ENCODE measurements at places on chromosomes 4 and X.

DNA sequence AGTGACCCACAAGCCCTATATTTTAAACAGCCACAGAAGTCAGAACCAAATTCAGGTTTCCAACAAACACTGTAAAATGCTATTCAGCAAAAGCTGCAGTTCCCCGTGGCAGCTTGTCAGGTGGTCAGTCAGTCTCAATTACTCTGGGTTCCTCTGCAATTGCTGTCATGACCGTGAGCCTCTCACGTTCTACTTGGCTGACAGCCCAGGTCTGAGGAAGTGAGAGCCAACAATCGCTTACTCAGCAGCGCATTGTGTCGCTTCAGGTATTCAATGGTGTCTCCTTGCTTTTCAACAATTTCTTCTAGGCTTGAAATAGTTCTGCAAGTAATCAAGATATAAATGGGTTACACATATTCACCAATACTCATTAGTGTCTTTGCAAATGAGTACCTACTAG, 25.8 kb downstream of the TRIM75 start:
- DNase-seq, result no peak

- no peak for DNase-seq
Measured at GRCh38 chr4:119116925-119117900, 18.4 kb upstream of the MYOZ2 start.

DNA sequence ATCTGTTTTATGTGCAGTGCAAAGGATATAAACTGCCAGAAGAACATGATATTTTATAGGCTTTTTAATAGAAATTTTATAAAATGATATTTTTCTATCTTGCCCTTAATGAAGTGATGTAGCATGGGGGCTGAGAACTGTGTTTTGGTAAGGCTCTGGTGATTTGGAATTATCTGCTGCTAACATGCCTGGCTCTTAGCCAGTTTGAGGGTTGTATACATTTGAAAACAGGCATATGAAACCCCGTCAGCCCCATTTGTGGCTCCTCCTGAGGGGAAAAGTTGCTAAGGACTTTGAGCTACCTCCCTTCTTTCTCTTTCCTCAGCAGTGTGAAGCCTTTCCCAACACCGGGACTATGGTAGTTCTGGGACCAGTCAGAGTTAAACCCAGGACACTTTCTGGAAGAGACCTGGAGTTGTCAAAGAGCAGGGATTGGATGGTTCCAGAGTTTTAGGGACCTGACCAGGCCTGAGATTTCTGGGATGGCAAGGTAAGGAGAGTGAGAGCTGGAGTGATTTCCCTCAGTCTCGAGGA, 4.7 kb downstream of the SFRP2 start:
- no peak for DNase-seq

GRCh38 chr4:112485930-112486329, 30.1 kb downstream of the NEUROG2 start:
- DNase-seq, result no peak

GRCh38 chrX:136528645-136529315, 3.2 kb upstream of the VGLL1 start:
- DNase-seq, result no peak

DNA sequence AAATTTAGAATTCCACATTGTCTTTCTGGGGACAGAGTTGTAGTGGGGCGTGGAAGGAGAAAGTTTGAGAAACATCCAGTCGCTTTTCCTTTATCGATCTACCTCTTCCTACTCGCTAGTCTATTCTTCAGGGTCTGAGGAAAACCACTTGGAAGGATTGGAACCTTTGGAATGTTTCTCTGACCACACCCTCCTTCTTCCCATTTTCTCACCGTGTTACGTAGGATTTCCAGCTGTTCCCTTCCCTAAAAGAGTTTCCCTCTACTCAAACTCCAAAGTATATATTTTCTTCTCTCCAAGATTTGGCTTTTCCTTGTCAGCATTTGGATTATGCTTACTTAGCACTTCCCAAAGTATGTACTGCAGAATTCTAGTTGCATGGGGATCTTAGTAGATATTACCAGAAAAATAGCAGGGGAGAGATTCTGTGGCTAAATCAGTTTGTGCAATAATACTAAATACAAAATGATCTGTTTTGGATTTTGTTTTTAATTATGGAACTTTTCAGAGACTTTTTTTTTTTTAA, 4.9 kb downstream of the ENPEP start:
- peak; percentile 61 for DNase-seq

- DNase-seq, result no peak
Measured at GRCh38 chrX:131723646-131724045, 179.8 kb downstream of the OR13H1 start.

GRCh38 chr4:185656467-185656931, 121.2 kb upstream of the PDLIM3 start:
- DNase-seq, result peak; percentile 56

- DNase-seq, result peak; percentile 86
Measured at GRCh38 chrX:69229436-69229835, 64.2 kb upstream of the PJA1 start.

DNA sequence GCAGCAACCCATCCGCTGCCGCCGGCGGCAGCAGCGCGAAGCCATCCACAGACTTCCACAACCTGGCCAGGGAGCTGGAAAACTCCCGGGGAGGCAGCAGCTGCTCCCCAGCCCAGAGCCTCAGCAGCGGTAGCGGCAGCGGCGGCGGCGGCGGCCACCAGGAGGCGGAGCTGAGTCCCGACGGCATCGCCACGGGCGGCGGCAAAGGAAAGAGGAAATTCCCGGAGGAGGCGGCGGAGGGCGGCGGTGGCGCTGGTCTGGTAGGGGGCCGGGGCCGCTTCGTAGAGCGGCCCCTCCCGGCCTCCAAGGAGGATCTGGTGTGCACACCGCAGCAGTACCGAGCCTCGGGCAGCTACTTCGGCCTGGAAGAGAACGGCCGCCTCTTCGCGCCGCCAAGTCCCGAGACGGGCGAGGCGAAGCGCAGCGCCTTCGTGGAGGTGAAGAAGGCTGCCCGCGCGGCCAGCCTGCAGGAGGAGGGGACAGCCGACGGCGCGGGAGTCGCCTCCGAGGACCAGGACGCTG, 4.9 kb downstream of the PRDM8 start:
- peak; percentile 77 for DNase-seq

DNA sequence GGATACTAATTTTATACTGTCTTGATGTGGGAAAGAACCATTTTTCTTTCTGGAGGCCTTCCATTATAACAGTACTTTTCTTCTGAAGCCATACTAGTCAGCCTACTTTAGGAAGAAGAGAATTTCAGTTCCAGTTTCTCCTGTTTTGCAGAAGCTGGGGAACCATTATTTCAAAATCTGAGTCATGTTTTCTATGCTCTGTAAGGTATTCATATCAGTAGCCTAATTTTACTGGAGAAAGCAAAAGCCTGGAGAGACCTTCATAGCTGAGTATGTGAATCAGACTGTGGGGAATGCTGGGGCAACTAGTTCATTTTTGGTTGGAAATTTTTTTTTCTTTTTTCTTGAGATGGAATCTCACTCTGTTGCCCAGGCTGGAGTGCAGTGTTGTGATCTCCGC, 22.4 kb downstream of the AFF1 start:
- peak; percentile 85 for DNase-seq

DNA sequence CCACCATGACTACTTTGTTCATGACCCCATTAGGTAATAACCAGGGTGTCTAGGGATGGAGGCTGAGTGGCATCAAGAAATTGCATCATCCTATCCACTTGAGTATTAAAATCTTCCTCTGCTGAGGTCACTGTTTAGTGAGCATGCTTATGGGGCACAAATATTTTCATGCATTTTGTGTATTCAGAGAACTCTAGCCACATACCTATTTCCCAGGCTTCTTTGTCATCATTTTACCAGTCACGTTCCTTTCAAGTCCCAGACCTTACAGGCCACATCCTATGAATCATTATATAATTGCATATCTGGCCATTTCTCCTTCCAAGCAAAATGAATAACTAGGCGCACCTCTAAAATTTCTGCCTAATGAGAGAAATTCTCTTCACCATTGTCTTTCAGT, 1882.9 kb upstream of the AGA start:
- no peak for DNase-seq

DNA sequence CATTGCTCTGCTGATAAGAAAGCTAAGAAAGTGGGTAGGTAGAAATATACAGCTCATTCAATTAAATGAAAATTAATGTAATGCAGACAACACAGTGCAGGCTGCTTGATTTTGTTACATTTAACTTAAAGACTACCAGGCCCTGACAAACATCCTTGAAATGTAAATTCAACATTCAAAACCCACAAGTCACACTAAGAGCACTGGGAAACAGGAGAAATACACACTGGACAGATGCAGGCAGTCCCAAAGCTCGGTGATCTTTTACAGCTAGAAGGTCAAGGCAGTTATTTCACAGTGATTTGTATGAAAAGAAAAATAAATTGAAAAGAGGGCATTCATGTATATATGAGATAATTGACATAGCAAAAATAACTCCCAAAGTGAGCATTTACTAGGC, 94.3 kb upstream of the PLAC1 start:
- DNase-seq, result no peak

- no peak for DNase-seq
Measured at GRCh38 chrX:17656556-17656955, 80.7 kb upstream of the SCML1 start.

GRCh38 chr4:163920426-163920825, 425.9 kb downstream of the TMA16 start:
- DNase-seq, result no peak

GRCh38 chr4:97396097-97396496, 747.2 kb downstream of the STPG2 start:
- DNase-seq, result no peak

DNA sequence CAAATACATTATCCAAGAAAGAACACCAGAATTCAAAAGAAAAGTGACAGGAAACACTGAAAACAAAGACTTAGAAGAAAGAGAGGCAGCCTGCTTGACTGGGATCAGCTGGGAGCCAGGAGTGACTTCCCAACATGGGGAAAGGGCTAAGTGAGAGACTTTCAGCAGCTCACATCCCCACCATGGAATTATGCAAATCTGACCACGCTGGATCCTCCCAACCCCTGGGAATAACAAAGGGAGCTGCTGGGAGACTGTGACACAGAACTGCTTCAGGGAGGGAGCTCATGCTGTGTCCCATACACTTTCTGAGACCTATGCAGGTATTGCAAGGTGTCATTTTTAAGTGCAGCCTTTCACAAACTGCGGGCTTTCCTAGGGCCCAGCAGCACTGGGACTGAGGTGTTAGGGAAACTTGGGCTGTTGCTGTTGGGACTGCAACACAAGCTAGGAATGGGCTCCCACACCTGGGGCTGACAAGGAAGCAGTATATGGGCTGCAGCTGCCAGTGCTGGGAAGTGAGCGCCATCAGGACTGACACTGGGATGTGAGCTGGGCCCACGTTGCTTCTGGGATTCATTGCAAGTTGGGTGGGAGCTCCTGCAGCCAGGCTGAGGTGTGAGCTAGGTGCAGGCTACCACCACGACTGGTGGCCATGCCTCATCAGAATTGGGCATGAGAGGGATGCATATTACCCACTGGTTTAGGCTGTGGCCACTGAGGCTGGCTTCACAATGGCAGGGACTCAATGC, 139.1 kb downstream of the KDR start:
- no peak for DNase-seq

GRCh38 chr4:81485310-81485980, 13.7 kb upstream of the RASGEF1B start:
- no peak for DNase-seq

GRCh38 chrX:109830704-109831206, 97.7 kb upstream of the ACSL4 start:
- DNase-seq, result peak; percentile 23

- DNase-seq, result no peak
Measured at GRCh38 chr4:87746001-87746400, 53.4 kb upstream of the IBSP start.

- DNase-seq, result no peak
Measured at GRCh38 chr4:186840222-186840701, 116.6 kb upstream of the FAT1 start.

DNA sequence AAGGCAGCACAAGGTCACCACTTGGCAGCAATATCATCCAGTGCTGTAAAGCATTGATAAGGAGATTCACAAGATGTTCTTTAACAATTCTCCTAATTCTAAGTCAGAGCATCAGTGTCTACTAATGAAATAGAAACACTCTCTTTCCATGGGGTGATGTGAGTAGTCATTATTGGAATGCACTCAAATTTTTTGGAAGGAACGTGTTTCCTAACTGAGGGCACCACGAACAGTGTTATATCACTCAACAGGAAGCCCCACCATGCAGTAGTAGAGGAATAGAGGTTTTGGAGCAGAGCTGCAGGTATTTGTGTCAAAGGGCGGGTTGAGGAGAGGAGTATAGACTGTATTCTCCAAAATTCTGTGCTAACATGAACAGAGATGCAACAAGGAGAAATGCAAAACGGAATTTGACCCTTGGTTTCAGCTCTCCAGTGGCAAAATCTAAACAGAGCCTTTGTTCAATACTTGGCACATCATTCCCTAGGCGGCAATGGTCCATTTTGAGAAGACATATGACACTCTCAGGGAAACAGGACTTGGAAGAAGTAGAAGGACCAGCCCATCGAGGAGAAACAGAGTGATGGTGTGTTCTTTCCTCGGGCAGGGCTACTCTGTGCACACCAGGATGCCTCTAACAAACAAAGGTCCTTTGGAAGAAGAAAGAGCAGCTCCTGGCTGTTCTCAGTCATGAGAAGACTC, 98.9 kb downstream of the CPEB2 start:
- DNase-seq, result peak; percentile 57

DNA sequence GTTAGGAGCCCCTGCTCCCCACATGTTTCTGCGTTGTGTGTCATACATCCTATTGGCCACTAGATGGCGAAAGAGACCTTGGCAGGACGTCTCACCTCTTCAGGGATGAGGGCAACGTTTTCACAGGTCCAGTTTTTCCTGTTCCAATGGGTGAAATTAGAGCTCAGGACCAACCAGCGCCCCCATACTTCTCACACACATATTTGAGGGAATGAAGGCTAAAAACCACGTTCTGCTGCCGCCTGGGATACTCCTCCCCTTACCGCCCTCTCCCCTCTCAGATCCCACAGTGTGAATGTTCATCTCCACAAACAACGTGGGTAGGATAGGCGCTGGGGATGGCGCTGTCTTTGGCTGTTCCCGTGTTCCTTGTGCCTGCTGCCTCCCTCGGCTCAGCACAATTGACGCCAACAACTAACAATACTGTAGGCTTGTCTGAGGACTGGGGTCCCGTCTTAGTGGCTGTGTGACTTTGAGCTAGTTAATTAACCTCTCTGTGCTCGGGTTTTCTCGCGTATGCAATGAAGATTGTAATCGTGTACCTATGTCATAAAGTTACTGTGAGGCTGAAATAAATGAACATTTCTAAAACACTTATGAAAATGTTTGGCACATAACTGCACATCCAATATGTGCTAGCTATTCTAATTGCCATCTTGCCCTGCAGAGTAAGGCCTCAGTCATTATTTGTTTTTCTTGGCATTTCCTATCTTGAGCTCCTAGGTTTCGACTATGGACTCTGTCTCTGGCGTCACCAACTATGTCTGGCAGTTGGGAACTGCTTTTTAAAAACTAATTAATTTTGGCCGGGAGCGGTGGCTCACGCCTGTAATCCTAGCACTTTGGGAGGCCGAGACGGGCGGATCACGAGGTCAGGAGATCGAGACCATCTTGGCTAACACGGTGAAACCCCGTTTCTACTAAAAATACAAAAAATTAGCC, 181.3 kb upstream of the STK26 start:
- DNase-seq, result peak; percentile 43

GRCh38 chr4:145034727-145035211, 63.2 kb downstream of the ANAPC10 start:
- DNase-seq, result peak; percentile 95

Data from fibroblast of skin of back (primary cell).